ENCODE measurements at places on chromosomes 12 and 14.
A peak's percentile ranks its signal among the peaks of the same experiment; 100 is the strongest.

- no peak for DNase-seq
These were observed 87.4 kb upstream of the PKP2 start for GRCh38 chr12:32983968-32984367.

GRCh38 chr12:21849878-21850277, 75.4 kb upstream of the KCNJ8 start:
- no peak for DNase-seq

- peak; percentile 14 for DNase-seq
These were observed 381 bp downstream of the YY1 start for GRCh38 chr14:100239211-100239839.

DNA sequence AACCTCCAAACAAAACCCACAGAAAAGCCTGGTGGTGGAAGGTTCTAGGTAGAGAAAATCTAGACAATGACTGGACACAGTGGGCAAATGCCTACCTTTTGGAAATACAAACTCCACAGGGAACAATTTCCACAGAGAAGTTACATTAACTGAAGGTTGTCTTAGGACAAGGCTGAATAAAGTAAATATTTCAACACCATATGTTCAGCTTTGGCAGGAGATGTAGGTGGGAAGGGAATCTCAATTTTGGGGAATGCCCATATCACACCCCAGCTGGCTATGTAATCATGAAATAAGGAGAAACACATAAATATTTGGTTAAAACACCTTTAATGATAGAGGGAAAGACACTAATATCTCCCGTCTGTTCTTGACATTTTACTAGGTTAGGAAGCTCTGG, 5.4 kb downstream of the SALL2 start:
- DNase-seq: no peak

DNA sequence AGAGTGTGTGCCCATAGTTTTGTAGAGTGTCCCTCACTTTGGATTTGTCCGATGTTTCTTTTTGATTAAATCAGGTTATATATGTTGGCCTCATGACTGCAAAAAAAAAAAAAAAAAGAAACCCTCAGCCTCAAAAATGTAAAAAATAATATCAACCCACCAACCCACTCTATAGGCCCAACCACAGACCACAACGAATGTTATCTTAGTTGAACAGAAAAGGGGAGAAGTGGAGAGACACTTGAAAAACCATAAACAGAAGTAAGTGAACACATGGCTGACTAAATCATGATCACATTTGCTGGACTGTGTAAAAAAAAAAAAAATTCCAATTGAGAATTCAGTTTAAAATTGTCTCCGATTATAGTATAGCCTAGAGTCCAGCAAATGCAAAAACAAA, 45.5 kb upstream of the ST8SIA1 start:
- no peak for DNase-seq

DNA sequence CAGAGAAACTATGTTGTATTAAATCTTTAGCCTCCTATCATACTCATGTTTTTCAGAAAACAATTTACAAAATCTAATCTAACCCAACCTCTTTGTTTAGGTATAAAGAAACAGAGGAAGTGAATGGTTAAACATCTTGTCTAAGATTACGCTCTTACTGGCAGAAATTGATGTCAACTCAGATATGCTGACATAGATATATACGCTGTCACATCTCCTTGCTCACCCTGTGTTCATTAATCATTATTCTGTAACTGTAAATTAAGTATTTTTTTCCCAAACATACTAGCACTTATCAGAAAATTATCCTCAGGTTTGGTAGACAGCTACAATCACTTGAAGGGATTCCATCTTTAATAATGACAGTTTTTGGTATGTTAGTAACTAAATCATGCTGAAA, 1127.6 kb upstream of the SEL1L start:
- no peak for DNase-seq

DNA sequence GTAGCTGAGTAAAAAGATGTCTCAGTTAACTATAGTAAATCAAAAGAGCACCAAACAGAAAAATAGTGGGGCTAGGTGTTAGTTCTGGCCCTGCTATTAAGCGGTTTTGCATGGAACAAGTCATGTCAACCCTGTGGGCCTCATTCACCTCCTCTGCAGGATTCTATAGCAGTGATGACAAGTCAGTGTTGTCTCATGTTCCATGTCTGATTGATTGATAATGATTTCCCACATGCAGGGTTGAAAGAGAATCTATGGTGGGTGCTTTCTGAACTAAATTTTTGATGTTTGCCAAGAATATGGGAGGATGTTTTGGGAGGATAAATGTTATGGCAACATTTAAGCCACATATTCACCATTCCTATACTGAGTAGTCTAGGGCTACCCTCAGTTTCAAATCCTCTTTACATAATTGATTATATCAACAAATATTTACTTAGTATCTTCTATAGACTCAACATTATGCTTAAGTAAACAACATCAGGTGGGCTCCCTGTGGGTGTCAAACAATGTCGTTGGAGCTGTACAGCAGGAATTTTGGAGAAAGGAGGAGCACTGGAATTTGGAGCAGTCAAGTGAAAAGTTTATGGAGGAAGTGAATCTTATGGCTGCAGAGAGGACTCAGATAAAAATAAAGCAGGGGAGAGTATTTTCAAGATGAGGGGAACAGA, 48.6 kb downstream of the IRAK3 start:
- no peak for DNase-seq

DNA sequence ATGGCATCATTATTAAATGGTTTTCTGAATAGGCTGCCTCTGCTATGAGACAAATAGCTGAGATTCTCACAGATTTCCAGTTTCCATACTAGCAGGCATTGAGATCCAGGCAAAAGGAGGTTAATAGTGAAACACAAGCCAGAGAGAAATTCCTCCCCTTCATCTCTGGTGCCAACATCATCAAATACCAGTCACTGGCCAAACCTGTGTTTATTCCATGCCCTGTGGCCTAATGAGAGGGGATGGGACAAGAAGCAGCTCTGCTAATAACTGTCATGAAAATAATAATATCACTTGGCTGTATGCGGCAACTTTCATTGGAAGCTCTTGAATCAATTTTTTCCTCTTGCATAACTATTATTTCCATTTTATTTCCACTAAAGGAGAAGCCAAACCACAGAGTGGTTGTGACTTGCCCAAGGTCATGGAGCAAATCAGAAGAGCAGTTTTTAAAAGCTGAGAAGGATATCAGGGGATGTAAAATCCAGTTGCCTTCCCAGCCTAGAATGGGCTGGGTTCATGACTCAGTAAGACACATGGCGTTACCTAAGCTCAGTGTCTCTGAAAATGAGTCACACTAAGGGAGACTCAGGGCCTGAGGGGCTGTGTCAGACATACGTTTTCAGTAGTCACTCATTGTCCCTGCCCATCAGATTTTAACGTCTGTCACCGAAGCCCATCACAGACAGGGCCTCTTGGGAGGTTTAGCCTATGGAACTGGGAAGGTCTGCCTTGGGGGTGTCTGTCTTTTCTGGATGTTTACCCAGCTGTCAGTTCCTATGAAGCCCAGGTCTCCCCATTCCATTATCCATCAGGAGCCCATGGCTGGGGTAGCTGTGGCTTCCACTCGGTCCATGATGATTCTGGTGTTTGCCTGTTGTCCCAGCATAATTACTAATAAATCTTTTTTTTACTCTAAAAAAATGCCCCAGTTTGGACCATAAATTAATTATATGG, 208.8 kb upstream of the EEA1 start:
- DNase-seq: no peak

DNA sequence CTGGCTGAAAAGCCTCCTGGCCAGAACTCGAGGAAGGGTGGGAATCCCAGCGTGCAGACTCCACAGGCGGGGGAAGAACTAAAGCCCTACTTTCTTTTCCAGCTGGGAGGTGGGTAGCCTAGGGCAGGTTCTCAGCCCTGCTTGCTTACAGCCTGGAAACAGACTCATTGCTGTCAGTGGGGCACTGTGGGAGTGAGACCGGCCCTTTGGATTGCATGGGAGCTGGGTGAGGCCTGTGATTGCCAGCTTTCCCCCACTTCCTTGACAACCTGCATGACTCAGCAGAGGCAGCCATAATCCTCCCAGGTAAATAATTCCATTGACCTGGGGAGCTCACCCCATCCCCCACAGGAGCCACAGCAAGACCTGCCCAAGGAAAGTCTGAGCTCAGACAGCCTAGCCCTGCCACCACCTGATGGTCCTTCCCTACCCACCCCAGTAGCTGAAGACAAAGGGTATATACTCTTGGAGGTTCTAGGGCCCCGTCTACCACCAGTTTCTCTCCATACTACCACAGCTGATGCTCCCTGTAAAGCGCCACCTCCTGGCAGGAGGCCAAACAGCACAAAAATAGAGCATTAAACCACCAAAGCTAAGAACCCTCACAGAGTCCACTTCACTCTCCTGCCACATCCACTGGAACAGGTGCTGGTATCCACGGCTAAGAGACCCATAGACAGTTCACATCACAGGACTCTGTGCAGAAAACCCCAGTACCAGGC, 294.1 kb downstream of the SEC23A start:
- no peak for DNase-seq

GRCh38 chr12:116476227-116476822, 82.9 kb upstream of the MAP1LC3B2 start:
- DNase-seq: no peak

DNA sequence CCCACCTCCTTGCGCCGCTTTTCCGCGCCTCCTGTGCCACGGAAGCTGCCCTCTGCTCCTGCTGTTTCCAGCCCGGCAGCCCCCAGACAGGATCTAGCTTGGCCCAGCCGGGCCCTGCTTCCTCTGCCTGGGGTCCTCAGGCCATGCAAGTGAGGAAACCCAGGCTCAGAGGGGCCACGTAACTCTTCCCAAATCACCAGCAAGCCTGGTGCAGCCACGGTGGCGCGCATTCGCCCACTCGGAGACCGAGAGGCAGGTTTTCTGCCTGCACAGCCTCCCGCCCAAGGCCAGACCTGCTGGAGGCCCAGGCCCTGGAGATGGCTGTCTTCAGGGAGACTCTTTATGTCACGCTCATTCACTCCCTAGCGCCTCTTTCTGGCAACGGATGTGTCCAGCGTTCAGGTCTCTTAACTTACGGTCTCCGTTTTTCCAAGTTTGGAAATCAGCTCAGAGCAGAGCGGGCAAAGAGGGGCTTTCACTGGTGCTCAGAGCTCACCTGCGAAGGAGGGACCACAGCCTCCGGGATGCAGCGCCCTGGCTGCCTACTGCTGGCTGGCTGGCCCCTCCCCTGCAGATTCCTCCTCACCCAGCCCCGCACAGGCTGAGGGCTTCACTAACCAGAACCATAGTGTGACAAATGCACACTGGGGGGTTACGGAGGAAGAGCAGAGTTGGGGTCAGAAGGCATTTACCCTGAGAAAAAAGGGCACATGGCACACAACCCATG, 20.6 kb upstream of the CEP170B start:
- no peak for DNase-seq

GRCh38 chr12:50933459-50934124, 18.8 kb upstream of the HIGD1C start:
- no peak for DNase-seq

DNA sequence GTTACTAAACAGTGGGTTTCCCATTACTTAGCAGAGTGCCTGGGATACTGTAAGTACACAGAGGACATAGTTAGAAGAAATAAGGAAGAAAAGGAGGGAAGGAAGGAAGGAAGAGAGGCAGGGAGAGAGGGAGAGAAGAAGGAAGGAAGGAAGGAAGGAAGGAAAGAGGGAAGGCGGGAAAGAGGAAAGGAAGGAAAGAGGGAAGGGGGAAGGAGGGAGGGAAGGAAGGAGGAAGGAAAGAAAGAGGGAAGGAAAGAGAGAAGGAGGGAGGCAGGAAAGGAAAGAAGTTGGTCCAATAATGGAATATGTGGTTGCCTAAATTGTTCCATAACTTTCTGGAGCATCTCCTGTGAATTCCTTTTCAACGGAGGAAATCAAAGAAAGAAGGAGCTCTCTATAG, 1230.4 kb downstream of the AACS start:
- no peak for DNase-seq
